GM23248 (cell line): ENCODE measurements at places on chromosomes 2 and 18.

DNA sequence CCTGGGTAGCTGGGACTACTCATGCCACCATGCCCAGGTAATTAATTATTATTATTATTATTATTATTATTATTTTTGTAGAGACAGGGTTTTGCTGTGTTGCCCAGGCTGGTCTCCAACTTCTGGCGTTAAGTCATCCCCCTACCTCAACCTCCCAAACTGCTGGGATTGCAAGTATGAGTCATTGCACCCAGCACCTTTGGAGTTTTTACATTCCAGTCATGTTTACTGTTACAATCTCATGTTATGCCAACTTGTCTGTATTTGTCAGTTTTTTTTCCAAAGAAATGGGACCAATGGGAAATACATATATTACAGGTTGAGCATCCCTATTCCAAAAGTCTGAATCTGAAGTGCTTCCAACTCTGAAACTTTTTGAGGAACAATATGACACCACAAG lies 903.8 kb downstream of the SLC4A3 start:
- DNase-seq = no peak

DNA sequence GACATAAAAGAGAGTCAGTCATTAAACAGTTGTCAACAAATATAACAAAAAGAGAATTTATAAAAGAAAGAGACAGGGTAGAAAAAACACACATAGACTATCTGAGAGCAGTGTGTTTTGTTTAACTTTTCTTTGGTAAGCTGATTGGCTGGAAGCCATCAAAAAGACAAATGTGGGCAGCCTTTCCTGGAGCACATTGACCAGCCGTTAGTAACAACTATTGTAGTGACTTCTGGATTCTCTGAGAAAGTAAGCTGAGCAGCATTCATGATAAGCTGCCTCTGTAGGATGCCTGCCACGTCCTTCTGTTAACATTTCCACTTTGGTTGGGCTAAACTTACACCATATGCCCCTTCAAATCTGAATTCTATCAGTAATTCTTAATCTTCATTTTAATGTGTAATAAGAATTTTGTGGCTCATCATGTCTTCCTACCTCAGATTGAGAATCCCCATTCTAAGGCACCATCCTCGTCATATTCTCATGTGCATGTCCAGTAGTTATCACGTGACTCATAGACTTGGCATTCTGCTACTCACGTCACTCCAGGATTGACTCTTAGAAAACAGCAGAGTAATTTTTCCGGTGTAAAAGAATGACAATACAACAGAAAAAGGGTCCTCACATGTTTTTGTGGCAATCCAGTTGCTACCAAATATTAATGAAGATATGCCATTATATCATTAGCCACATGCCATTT lies 43.4 kb upstream of the DNAJC10 start:
- DNase-seq = peak; percentile 69

DNA sequence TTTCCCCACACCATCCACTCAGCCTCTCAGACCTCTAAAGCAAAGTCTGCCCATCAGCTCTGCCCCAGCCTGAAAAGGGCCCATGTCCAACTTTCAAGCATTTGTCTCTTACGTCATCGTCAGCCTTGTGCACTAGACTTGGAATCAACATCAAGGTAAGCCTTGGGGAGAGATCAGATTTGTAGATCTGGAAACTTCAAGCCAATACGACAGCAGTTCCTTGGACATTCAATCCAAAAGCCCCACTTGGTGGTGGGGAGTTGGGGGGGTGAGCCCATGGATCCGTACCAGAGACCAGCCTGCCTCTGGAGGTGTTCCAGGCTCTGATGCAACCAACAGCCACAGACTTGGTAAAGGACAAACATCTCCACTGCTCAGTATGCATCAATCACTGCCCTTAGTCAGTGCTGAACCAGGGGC lies 206.8 kb upstream of the MEIS1 start:
- DNase-seq = no peak

DNA sequence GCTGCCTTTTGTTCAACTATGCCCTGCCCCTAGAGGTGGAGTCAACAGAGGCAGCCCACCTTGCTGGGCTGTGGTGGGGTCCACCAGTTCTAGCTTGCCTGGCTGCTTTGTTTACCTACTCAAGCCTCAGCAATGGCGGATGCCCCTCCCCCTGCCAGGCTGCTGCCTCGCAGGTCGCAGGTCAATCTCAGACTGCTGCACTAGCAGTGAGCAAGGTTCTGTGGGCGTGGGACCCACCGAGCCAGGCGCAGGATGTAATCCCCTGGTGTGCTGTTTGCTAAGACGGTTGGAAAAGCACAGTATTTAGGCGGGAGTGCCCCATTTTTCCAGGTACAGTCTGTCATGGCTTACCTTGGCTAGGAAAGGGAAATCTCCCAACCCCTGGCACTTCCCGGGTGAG lies 133.0 kb upstream of the VWC2L start:
- no peak for DNase-seq

DNA sequence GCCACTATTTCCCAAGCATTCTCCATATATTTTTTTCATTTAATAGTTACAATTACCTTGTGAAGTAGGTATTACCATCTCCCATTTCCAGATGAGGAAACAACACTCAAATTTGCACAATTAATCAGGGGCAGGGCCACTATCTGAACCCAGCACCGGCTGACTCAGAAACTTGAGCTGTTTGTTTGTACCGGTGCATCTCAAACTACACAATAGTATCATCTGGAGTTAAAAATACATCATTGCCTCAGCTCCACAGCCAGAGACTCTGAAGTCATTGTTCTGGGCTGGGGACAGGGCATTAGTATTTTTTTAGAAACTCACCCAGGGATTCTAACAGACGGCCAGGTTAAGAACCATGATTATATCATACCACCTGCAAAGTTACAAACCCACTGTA lies 55.9 kb downstream of the CDCA7 start:
- no peak for DNase-seq

GRCh38 chr18:79645291-79645983 lies 34.2 kb upstream of the CTDP1 start:
- no peak for DNase-seq

- DNase-seq = no peak
Measured at GRCh38 chr18:23324056-23324811, 128.9 kb upstream of the RIOK3 start.

- DNase-seq = no peak
Measured at GRCh38 chr2:86311879-86312278, 25.5 kb downstream of the REEP1 start.

GRCh38 chr2:46800625-46801349 lies 114.8 kb downstream of the MCFD2 start:
- DNase-seq = no peak

DNA sequence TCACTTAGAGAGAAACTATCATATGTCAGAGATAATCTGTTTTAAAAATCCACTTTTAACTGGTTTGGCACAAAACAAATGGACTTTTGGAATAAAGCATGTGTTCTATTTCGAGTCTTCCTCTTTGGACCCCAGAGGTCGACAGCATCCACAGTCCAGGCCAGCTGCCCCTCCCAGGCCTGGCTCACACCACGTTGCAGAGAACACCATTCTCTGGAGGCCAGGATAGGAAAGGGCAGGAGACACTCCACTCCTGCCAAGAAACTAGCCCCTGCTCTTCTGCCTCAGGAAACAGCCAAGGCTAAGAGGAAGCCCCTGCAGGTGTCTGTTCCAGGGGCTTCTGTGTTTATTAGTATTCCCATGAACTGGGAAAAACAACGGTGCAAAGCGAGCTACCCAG lies 456.6 kb upstream of the ID2 start:
- DNase-seq = no peak

GRCh38 chr18:26803643-26804042 lies 61.9 kb downstream of the AQP4 start:
- DNase-seq = no peak

DNA sequence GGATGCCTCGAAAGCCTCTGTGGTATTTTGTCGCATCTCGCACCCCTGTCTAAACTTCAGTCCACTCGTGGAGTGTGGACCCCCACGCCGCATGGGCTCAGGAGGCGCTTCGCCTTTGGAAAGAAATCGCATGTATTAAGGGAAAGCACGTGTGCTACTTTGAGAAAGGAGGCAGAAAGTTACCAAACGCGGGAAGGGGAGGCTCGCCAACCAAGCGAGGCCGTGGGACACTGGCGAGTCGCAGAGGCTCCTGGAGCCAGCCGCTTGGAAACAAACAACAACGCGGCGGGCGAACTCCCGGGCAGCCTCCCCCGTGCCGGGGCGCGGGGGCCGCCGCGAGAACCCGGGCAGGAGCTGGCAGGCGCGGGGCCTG lies 455 bp upstream of the AGAP1 start:
- DNase-seq = peak; percentile 78

GRCh38 chr2:140555701-140556100 lies 1575.1 kb downstream of the LRP1B start:
- DNase-seq = no peak

DNA sequence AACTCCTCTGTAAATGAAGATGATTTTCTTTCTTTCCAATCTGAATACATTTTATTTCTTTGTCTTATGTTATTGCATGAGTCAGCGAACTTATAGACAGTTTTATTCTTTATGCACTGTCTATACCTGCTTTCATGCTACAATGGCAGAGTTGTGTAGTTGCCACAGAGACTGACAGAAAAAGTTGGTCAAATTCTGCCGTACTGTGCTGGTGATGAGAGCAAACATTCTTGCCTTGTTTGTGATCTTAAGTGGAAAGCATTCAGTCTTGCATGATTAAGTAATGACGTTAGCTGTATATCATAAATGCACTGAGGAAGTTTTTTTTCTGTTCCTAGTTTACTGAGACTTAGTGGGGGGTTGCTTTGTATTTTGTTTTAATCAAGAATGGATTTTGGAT lies 32.9 kb downstream of the ZC3H15 start:
- peak; percentile 83 for DNase-seq

- peak; percentile 36 for DNase-seq
Measured at GRCh38 chr2:121710470-121711170, 26.1 kb downstream of the NIFK start.

GRCh38 chr2:201472411-201472810 lies 20.9 kb downstream of the STRADB start:
- DNase-seq = peak; percentile 43

GRCh38 chr2:206083602-206084438 lies 2.2 kb downstream of the INO80D start:
- peak; percentile 40 for DNase-seq

- DNase-seq = peak; percentile 81
Measured at GRCh38 chr2:131016826-131017741, 76.2 kb downstream of the FAM168B start.

- peak; percentile 69 for DNase-seq
Measured at GRCh38 chr2:146818122-146818521, 1026.7 kb upstream of the ACVR2A start.

GRCh38 chr2:164371916-164372315 lies 249.4 kb downstream of the GRB14 start:
- DNase-seq = no peak

- peak; percentile 36 for DNase-seq
Measured at GRCh38 chr2:199258291-199258690, 199.4 kb downstream of the SATB2 start.

- no peak for DNase-seq
Measured at GRCh38 chr2:69554568-69554967, 89.0 kb downstream of the AAK1 start.

DNA sequence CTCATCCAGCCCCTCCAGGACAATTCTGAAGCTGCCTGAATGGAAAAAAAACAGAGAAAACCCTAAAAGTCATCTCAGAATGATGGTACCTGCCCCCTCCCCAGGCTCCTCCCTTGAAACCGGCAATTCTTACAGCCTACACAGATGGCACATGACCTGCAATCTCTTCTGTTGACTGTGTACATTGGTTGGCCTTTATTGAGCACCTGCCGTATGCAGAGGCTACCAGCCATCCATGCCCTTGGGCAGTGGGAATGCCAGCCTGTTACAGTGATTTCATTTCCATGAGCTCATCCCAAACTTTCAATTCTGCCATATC lies 57.1 kb downstream of the EMX1 start:
- no peak for DNase-seq

DNA sequence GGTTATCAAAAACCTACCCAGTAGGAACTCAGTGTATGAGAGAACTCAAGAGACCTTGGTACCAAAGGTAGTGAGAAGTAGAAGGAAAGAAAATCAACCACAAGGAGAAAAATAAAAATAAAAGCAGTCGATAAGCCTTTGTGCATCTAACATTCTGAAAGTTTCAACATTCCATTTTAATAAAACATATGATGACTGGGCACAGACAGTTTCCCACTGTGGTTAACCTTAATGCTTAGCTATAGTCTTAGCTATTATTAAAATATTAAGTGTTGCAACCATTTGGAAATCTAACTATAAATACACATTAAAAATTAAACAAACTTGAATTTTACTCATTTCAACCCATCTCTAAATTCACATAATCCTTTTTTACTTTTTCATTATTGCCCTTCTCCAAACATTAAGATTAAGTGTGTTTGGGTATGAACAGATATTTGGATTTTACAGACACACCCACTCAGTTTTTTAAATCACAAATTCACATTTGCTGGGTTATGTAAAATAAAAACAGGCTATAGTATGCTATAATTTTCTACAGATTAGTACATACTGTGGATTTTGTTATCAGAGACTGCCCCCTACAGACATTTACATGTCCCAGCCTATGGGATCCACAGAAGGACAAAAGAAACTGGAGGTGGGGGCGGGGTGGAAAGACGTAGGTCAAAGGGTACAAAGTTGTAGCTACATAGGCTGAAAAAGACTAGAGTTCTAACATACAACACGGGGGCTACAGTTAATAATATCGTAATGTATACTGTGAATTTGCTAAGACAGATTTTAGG lies 32.8 kb downstream of the SRBD1 start:
- DNase-seq = peak; percentile 65

DNA sequence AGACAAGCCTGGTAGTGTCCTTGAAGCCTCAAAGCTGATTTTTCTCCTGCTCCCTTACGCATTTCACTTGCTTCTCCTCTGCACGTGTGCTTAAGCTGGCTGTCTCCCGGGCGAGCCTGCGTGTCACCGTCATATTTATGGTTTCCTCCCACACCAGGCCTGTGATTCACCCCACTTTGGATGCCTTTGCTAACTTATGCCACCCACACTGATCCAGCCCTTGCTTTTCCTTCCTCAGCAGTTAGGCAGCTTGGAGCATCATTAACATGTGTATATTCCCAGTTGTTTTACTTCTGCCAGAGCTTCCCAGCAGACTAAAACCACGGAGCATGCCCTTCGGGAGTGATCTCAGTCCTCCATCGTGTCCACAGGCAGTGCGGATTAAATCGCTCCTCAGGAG lies 2.2 kb downstream of the ST3GAL5 start:
- peak; percentile 99 for DNase-seq

DNA sequence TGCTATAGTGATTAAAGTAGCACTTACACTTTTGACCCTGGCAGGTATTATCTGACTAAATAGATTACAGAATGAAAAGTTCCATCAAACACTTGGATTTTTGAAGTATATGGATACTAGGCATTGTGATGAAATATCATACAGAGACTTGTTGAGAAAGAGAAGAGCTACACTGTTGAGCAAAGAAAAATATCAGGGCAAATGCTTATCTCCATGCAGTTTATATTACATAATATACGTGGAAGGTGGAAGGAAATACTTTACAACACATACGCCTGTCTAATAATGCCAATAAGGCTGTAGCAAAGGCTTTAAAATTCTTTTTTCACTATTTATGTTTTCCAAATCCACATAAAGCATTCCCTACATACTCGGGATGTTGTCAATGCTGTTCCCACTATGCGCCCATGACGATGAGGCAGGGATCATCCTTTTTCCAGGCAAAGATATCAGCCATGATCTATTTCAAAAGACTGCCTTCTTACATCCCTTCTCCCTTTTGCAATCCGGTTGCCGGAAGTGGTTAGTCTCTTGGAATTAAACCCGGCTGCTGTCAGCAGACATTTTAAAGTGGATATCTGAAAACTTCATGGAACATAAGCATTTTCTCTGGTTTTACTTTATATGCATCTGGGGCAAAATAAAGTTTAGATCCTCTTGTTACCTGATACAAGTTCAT lies 92.6 kb upstream of the ITGA4 start:
- DNase-seq = peak; percentile 53
